ENCODE measurements at places on chromosomes 7 and 10. TPM values are rescaled to one million over a fixed set of nuclear protein-coding genes. Genes with fewer than 3 reads are reported as not detected.

- no peak for DNase-seq
Measured at GRCh38 chr10:132185601-132186487, 904 bp upstream of the DPYSL4 start.

- peak; percentile 75 for DNase-seq
Measured at GRCh38 chr10:72254813-72255568, 18.7 kb upstream of the DDIT4 start.

DNA sequence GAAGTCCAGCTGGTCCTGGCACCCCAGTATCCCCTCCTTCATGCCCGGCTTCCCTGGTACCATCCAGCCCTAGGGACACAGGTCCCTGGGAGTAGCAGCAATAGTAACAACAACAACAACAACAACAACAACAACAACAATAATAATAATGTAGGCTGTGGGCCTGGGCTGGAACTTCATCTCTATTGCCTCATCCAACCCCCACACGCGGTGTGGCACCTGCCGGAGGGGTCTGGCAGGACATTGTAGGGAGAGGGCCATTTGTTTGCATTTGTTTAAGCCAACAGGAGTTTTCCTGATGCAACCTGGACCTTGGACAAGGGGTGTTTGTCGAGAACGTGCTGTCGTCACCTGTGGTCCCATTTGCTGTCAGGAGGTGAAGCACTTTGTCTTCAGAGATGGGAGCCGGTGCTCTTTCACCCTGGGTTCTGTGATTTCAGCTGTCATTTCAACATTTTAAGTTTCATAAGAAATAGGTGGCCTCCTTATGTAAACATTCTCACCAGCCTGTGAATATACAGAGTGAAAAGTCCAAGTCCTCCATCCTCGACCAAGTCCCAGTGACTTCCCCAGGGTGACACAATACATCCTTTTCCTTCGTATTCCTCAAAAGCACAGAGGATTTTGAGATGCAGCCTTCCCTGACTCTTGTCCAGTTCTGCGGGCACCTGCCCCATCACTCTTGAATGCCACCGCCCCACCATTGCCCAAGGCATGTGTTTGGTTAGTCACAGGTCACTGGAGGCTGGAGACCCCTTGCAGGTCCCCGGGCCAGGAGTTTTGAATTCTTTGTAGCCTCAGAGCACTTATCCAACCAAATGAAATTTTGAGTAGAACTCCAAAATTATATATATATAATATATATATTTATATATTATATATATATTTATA lies 9.2 kb downstream of the LHPP start:
- no peak for DNase-seq

DNA sequence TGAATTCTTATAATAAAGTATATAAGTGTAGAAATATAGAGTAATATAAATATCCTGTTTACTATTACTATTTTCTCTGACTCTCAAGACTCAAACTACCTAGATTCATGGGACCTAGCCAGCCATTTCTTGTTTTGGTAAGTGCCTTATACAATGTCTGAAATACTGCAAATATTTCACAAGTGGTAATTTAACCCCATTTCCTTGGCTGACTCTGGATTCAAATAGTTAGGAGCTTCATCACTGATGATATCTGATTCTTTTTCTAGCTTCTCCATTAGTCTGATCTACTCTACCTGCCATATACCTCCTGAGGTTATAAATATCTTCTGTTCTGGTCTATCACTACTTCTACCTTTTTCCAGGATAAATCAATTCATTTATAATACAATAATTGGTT lies 6.4 kb upstream of the RALA start:
- DNase-seq: no peak

DNA sequence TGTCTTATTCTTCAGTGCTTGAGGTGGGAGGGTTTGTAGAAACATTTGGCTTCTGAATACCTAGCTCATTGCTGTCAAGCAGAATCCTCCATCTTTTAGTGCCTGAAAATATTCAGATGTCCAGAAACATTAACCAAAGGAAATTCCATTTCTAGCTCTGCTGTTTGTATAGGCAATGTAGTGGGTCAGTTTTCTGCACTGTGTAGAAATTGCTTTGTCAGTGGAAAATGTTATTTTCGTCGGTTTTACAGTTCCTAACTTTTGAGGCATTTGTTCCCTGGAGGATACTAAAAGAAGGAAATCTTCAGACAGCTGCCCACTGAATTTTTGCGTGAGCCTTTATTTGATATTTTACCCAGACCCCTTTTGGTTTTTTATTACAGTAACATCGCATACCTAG lies 143.4 kb downstream of the TPST1 start:
- DNase-seq: no peak

- DNase-seq: no peak
Measured at GRCh38 chr10:109946680-109947079, 23.4 kb upstream of the XPNPEP1 start.

Gene SFXN3
- total RNA-seq: 141 TPM

Gene KCP
- total RNA-seq: 1.1 TPM
